ENCODE measurements at places on chromosomes 3 and 15.

- DNase-seq: no peak
Measured at GRCh38 chr3:76138921-76139320, 353.6 kb upstream of the ZNF717 start.

DNA sequence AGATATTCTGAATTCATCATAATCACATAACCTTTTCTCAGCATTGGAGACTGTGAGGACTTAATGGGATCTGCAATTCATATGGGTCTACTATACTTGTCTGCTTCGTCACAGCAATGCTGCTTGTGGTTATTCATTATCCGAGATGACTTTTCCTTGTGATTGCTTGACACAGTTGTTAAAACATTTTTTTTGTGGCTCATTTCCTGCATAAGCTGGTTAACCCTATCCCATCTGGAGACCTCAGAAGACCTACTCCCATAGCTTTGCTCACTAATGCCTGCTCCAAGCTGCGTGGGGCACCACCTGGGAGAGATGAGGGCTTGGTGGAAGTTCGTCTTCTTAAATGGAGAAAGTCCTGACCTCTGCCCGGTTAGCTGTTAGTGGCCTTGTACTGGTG lies 360.8 kb downstream of the CHST2 start:
- DNase-seq: no peak

DNA sequence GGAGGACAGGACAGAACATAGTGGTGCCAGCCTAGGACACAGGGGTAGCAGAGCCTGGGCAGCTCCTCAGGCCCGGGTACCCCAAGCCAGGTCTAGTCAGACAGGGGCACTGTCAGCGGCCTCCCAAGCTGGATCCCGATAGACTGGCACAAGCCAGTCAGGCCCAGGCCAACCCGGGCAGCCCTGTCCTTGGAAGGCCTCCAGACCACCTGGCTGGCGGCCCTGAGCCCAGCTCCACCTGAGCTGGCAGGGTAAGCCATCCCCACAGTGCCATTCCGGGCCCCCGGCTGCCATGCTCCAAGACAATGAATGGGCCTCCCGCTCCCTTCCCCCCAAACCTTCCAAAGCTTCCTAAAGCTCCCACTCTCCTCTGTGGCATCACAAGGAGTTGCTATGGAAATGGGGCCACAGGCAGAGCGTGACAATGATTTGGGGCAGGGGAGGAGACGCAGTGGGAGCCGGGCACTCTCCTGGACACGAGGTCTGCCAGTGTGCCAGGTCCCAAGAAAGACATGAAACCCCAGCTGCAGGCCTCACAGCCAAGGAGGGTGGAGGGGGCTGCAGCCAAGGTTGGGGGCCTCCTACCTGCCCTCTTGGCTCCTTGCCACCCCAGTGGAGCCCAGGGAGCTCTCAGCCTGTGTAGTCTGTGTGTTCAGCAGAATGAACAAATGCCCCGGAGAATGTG lies 165.6 kb upstream of the LINGO1 start:
- DNase-seq: no peak

DNA sequence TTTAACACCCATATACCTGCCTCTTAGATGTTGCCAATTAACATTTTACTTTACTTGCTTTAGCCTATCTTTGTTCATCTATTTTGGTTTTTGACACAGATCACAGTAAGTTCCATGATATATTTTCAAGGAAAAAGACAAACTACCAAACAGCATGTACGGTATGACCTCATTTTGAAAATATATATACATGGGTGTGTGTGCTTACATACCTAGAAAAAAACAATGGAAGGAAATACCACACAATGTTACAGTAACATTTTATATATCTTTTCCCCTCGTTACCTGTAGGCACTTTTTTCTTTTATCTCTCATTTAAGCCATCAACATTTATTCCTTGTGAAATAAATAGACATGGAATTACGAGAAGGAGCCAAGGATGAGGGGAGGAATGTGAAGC lies 170.0 kb downstream of the FOXP1 start:
- DNase-seq: no peak

DNA sequence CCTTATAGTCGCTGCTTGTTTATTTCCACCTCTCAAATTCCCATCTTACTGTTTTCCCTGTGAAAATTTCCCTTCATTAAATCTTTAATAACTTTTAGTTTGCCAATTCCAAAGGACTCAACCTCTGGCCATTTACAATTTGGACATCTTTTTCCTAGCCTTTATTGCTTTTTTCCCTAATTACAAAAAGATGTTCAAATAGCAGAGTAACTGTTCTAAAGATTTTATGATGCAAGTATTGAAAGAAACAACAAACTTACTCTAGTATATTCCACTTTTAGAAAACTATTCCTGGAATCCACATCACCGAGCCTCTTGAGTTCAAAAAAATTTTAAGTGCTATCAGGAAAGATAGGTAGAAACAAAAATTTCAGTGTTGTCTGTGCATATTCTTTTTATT lies 174.1 kb upstream of the UBE2E2 start:
- no peak for DNase-seq

GRCh38 chr3:53837331-53837730 lies 8.9 kb downstream of the CHDH start:
- DNase-seq: no peak

- DNase-seq: no peak
Measured at GRCh38 chr3:129890125-129890524, 3.4 kb downstream of the TMCC1 start.

- no peak for DNase-seq
Measured at GRCh38 chr3:194673761-194674160, 1.8 kb upstream of the LSG1 start.

GRCh38 chr15:44136991-44137477 lies 58.0 kb downstream of the FRMD5 start:
- DNase-seq: no peak

DNA sequence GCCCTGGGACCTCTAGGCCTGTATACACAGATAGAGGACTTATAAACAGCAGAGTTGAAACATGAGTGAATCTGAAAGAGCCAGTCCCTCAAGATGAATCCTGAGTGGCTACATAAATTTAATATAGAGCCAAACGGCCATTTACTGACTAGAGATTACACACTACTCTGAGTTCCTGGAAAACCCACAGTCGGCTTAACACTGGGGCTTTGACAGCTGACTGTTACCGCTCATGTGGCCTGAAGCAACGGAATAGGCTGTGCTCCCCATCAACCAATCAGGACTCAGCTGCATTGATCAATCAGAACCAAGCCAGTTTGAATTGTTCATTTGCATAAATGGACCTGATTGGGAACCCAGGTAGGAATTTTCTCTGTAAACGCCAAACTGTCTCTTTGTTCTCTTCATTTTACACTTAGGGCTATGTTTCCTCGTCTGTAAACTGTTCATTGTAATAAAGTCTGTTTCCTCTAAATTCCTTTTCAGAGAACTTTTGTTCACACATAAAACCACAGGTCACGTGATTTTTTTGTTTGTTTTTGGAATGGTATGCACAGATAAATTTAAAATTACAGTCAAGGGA lies 40.5 kb downstream of the CCNL1 start:
- no peak for DNase-seq

DNA sequence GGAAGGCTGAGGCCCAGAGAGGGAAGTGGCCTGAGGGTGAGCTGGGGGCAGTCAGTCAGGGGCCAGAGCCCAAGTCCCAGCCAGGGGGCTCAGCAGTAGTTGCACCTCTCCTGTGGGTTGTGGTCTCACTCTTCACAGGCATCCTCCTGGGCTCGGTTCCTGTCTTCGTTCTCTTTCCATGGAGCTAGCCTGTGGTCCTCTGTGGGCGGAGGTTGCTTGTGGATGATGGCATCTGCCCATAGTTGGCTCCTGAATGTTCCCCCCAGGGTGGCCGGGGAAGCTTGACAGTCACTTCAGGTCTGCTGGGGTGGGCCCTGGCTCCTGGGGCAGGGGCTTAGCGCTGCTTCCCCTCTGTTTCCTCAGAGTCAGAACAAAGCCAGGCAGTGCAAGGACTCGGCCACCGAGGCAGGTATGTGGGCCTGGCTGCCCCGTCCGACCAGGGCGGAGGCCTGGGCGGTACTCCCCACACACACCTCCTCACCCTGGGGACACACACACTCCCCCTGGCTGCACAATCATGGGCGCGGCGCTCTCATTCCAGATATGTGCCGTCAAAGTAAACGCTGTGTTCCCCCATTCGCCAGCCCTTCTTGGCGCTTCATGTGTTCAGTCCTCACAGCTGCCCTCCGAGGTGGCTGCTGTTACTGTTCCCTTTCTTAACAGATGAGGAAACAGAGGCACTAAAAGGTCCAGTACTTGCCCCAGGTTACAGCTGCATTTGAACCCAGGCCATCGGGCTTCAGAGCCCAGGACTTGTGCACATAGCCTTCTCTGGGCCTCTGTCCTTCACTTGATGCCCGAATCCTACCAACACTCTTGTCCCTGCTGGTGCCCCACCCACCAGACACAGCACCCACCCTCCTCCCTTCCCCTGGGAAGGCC lies 34.5 kb downstream of the PSTPIP1 start:
- peak; percentile 13 for DNase-seq

- no peak for DNase-seq
Measured at GRCh38 chr3:114496874-114497273, 203.0 kb downstream of the TIGIT start.

DNA sequence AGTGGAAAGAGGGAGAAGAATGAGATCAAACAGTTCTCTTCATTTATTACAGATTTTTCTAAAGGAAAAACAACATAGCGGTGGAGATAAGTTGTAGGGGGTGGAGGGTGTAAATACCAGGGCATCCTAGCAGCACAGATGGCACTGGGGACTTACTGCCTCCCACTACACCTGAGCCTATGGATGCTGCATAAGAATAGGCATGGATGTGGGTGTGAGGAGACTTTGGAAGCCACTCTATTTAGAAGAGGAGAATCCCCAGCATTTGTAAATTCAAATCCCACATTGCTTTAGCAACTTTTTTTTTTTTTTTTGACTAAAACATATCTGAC lies 27.4 kb upstream of the IL1RAP start:
- no peak for DNase-seq

- no peak for DNase-seq
Measured at GRCh38 chr3:128273841-128274573, 120.7 kb downstream of the EEFSEC start.

GRCh38 chr3:156902916-156903315 lies 76.8 kb downstream of the LEKR1 start:
- DNase-seq: no peak

GRCh38 chr3:169999433-169999832 lies 32.8 kb downstream of the SEC62 start:
- DNase-seq: peak; percentile 52

GRCh38 chr3:122231465-122232157 lies 48.1 kb downstream of the CASR start:
- DNase-seq: no peak

DNA sequence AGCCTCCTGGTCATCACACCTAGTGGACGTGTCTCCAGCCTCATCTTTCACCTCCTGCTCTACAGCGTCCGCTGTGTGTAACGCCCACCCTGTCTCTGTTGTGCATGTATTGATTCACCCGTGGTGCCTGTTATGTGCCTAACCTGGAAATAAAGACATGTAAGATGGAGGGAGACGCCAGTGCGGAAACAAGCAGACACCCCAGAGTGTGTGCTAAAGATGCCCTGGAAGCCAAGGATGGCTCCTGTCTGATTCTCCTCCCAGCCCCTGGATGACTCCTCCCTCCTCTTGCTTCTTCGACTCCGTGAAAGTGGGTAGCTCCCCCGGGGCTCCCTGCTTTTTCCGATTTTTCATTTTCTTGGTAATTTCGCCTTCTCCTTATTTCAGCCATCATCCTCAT lies 241.8 kb downstream of the ADAMTS17 start:
- no peak for DNase-seq
